ENCODE measurements at places on chromosomes 3 and 15.

GRCh38 chr15:69996321-69997160, 101.2 kb downstream of the TLE3 start:
- no peak for DNase-seq

- no peak for DNase-seq
Observed at GRCh38 chr15:83955806-83956265, 279.7 kb upstream of the GOLGA6L4 start.

DNA sequence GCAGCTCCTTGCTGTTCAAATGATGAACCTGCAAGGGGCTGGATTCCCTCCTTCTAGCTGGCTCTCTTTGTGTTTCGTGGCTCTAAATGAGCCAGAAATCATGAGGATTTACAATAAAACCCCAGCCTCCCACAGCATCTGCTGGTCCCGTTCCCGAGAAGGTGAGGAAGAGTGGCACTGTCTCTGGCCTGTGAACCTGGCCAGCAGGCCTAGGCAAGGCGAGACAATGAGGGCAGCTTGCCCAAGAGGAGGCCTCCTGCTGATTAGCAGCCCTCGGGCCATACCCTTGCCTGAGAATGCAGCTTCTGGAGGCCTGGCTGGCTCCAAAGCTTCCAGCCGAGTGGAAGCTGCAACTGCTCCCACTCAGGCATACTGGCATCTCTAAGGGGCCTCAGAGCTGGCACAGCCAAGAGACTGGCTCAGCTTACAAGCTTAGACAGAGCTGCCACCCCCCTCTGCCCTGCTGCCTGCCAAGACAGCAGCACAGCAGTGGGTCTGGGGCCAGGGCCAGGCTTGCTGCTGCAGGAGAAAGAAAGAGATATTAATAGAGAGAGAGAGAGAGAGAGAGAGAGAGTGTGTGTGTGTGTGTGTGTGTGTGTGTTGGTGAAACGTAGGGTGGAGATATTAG, 76.5 kb downstream of the HMG20A start:
- peak; percentile 89 for DNase-seq

GRCh38 chr3:129033633-129034321, 26.8 kb upstream of the GP9 start:
- DNase-seq: no peak
